Placental pericyte (primary cell): ENCODE measurements at places on chromosomes 7 and 10. TPM values are rescaled to one million over a fixed set of nuclear protein-coding genes. Genes with fewer than 3 reads are reported as not detected.

Gene TRPV5
- not detected in 2 replicates for total RNA-seq

Gene MYL7
- total RNA-seq = 0.44 TPM in 1 of 2 replicates, not detected in the other

Gene MAGI2
- 18.9 and 30.6 TPM in 2 replicates for total RNA-seq

Gene BMPER
- total RNA-seq = 16.6 and 24.5 TPM in 2 replicates

Gene PON3
- not detected in 2 replicates for total RNA-seq

Gene MACC1
- total RNA-seq = 0.14 TPM in 1 of 2 replicates, not detected in the other

Gene UBE2D1
- 9.2 and 15.9 TPM in 2 replicates for total RNA-seq
